ENCODE measurements at places on chromosomes 6 and 20. TPM values are rescaled to one million over a fixed set of nuclear protein-coding genes. Genes with fewer than 3 reads are reported as not detected.

FAM217A gene
- not detected for total RNA-seq

WFDC5 gene
- not detected for total RNA-seq

- DNase-seq, result no peak
These were observed 33.0 kb upstream of the ME1 start for GRCh38 chr6:83463886-83464285.

CLPSL1 gene
- not detected for total RNA-seq

- no peak for DNase-seq
These were observed 73.8 kb downstream of the TOX2 start for GRCh38 chr20:43988451-43988850.

DNA sequence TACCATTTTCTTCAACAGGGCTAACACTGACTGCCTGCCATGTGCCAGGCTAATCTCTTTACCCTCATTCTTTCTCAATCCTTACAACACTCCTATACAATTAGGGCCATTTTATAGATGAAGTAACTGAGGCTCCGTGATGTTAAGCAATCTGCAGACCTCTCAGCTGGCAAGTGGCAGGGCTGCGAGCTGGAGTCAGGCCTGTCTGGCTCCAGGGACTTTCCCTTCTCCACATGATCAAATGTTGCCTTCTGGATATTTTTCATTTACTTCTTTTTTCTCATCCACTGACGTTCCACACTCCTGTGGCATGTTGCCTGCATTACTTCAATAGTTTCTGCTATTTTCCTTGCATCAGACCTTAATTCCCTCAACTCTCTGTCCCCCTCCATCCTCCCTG is 55.2 kb upstream of the TAGAP start:
- DNase-seq, result no peak

DNA sequence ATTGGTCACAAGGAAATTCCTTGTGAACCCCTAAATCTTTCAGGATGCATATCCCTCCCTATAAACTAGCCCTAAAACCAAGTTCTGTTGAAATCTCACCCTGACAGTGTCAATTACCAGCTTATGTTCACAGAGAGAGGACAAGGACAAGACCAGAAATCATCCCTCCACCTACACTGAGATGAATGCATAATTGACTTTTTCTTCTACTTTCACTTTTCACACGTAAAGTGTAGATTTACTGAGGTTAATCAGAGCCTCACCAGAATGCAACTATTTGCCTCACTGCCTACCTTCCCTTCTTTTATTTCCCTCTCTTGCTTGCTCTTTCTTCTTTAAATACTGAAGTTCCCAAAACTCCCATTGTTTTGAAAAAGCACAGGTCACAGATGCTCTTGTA is 15.3 kb upstream of the NKAIN2 start:
- no peak for DNase-seq

GRCh38 chr6:35483490-35483889 is 13.4 kb downstream of the TEAD3 start:
- DNase-seq, result no peak

DNA sequence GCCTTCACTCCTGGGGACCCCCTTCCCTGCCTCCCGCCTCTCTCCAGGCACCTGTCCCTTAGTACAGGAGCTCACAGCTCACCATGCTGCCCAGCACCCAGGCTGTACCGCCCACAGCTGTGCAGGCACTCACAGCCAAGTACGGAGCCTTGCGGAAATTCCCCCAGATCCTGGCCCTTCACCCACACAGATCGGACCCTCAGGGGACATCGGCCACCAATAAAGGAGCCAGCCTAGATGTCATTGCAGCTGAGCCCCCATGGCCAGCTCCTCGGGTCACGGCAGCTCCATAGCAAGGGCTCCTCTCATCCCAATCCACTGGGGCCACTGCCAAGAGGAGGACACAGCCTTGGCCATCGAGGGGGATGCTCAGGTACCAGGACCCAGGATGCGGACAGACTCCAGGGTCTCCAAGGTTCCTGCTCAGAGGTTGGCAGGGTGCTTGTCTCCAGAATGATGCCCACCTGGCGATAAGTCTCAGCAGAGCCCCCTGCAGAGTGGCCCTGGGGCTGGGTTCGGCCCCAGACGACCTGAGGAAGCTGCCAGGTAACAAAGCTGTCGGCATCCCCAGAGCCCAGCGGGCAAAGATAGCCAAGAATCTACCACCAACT is 82.3 kb downstream of the YTHDF1 start:
- DNase-seq, result peak; percentile 22

DNA sequence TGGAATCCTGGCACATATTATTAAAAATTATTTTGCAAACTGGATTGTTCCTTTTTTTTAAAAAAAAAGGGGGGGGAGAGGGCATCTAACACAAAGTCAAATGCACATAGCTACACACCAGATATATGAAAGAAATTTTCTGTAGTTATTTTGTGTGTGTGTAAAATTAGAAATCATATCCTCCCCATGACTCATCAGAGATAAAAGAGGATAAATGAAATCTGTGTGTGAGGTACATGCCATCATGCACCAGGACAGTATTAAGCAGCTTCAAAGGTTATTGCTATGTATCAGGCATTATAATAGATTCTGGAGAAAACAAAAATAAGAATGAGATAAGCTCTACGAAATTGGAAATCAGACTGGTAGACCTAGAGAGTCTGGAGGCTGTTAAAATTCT is 5.2 kb downstream of the BTBD9 start:
- no peak for DNase-seq

DNA sequence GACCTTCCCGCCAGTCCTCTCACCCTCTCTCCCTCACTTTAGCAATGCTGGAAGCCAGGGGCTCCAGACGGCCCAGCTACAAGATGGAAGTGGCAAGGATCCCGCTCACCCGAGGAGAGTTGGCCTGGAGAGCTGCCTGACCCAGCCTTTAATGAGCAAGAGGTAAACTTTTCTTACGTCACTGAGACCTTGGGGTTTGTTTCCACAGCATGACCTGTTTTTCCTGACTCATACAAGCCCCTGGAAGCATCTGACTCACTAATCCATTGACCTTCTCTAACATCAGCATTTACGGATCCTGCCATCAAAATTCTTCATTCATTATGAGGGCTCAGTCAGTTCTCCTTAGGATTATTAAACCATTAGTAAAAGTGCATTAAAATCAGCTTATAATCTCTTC is 120.4 kb downstream of the MYLK4 start:
- no peak for DNase-seq

DNA sequence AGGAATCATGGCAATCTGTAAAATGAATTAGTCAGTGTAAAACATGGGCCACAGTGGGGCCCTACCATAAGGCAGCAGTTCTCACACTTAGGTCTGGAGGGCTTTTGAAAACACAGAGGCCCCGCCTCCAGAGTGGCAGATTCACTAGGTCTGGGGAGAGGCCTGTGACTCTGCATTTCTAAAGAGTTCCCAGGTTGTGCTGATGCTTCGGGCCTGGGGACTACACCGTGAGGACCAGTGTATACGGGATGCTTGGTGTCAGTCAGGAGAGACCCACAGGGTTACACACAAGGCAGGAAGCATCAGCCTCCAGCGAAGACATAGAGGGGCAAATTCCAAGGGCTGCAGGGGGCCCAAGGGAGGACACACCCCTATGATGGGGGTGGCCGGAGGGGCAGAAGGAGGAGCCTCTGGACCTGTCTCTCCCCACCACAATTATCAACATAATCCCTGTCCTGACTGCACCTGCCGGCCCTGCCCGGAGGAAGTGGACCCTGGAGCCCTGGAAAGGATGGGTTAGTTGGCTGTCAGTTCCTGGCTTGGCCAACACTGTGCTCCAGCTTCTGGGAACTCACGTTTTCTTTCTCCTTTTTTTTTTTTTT is 46.7 kb downstream of the FGD2 start:
- DNase-seq, result no peak

- no peak for DNase-seq
These were observed 97.9 kb downstream of the ARID1B start for GRCh38 chr6:156875062-156875461.

- DNase-seq, result no peak
These were observed 24.4 kb downstream of the PROCR start for GRCh38 chr20:35196313-35196712.

DNA sequence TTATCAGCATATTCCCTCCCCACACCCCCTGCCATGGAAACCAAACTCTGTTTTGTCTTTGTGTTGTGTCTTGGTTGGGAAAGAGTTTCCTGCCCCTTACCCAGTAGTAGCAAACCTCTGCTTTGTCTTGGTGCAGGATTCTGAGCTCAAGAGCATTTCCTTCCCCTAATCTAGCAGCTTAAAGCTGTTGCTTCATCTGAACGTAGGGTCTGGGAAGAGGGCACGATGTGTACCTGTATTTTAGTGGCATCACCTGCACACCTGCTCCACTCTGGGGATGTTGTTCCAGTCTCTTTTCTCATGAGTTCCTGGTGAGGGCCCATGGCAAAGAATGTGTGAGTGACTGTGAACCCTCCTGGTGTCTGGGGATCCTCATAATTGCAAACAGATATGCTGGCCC is 164.7 kb downstream of the SCP2D1 start:
- no peak for DNase-seq

DNA sequence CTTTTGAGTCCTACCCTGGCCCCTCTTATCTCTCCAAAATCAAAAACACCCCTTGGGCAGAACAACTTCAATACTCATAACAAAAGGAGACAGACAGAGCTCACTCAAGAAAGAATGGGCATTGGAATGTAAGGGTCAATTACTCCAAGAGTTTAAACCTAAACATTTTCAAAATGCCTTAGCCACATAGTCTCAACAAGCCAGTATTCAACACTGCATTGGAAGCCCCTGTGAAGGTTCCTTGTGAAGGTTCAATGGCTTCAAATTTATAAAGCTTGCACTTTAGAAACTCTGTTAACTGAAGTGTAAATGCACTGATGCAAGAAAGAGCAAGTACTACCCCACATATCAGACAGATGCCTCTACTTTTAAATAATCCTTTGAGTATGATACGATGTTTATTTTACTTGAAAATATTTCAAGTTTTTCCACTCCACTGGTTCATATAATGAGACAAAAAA is 139.1 kb upstream of the LAMP5 start:
- DNase-seq, result no peak

CYP39A1 gene
- not detected for total RNA-seq

SEL1L2 gene
- total RNA-seq, result not detected

- DNase-seq, result no peak
These were observed 31.1 kb upstream of the STX16 start for GRCh38 chr20:58619864-58620431.

DNA sequence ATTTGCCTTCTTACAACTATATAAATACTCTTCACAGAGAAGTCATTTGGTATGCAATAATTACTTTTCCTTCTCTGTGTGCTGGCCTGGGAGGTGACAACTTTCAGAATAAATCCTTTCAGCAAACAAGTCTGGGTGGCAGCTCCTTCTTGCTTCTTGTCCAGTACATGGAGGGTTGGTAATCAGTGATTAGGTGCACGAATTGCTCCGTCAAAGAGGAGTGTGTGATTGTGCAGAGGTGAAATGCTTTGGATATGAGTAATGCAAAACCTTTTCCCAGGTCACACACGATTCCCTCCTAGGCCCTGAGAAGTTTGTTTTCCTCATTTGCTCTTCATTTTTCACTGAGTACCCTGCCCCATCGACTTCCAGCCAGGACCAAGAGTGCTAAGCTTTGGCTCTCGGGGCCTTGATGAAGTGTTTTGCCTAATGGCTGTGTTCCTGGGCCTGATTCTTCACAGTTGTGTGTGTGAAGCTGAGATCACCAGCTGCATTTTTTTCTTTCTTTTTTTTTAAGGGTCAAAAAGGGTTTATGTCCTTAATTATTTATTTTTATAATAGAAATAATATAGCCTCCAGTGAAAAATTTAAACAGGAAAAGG is 216.5 kb downstream of the ZMYND8 start:
- DNase-seq, result no peak

DNA sequence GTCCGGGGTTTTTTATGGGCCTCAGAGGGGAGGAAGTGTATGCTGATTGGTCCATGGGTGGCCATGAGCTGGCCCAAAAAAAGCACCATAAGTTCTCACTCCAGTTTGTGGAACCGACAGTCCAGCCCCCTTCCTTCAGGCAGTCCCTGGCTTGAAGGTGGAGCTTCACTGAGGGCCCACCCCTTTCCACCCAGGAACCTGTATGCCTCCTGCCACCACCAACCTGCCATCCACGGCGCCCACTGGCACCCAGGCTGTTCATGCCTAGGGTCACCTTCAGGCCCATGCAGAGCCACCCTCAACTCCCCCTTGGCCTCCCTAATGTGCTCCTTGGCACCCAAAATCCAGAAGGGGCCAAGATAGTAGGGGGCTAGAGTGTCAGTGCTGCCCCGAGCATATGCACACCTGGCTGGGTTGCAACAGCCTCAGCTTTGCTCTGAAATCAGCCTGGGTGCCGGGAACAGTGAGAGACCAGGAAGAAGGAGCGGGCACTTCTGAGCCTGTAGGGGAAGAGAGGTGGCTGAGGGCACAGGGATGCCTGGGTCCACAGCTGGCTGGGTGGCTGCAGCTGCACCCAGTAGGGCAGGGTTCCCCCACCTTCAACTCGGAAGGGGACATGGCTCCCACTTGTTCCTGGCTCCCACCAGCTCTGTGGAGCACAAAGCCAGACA is 292.4 kb downstream of the ARHGAP18 start:
- no peak for DNase-seq

C20orf202 gene
- 0.25 TPM for total RNA-seq

Data from activated naive CD8-positive, alpha-beta T cell treated with anti-CD3 and anti-CD28 coated beads, Interleukin-2, amount 10 ng/mL, durations not matched to agents 7 days and 5 days (primary cell).